ENCODE measurements at places on chromosomes 3 and 15.

DNA sequence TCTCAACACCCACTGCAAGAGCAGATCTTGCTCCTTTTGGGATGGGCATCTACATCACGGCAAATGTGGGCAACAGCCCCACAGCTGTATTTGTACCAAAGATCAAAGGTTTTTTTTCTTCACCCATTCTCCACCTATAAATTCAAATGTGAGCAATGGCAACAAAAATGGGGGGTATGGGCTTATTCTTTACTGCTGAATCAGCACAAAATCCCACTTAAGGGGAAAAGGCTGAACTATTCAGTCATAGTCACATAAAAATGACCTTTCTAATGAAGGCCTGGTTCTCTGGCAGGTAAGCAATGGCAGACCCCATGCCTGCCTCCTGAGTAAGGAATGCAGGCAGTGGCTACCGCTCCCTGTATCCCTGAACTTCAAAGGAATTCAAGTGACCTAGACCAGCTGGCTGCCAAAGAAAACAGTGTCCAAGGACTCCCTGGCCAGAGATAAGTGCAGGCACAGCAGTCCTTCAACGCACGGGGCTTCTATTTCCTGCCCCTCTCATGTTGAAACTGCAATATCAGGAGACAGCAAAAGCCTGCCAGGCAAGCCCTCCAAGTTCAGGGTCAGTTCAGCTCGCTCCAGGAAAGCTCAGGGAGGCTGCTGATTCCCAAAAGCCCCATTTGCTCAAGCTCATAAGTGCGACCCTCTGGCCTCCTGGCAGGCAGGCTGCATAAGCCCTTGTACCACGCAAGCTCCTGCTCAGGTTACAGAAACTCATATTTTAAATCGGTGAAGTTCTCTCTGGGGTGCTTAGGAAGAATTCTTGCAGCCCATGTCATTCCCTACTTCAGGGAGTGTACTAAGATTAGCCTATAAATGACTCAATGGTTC lies 134.1 kb downstream of the PDZRN3 start:
- no peak for DNase-seq

GRCh38 chr3:136078421-136079364 lies 113.2 kb downstream of the PPP2R3A start:
- DNase-seq = no peak

- DNase-seq = no peak
These were observed 175.1 kb upstream of the TSC22D2 start for GRCh38 chr3:150232992-150233451.

DNA sequence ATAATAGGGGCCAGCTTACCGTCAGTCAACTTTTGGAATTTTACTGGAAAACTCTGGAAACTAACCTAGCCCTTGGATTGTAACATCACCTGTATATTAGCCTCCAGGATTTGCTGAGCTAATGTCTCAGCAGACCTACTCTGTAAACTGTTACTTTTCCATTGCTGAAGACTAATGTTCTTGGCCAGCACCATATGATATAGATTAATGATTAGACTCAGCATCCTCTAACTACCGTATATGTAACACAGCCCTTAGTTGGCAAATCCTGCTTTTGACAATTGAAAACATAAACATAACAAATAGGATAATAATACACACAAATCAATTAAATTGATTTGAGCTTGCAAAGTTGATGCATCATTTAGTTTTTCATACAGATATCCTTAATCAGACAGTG lies 26.6 kb upstream of the GBE1 start:
- DNase-seq = no peak

- DNase-seq = no peak
These were observed 102.5 kb upstream of the COL6A5 start for GRCh38 chr3:130242850-130243569.

- no peak for DNase-seq
These were observed 137.6 kb downstream of the SMAD6 start for GRCh38 chr15:66839506-66840112.

- no peak for DNase-seq
These were observed 428.3 kb downstream of the CNTN4 start for GRCh38 chr3:2526926-2527325.

GRCh38 chr3:133570139-133570936 lies 3.1 kb upstream of the CDV3 start:
- no peak for DNase-seq

DNA sequence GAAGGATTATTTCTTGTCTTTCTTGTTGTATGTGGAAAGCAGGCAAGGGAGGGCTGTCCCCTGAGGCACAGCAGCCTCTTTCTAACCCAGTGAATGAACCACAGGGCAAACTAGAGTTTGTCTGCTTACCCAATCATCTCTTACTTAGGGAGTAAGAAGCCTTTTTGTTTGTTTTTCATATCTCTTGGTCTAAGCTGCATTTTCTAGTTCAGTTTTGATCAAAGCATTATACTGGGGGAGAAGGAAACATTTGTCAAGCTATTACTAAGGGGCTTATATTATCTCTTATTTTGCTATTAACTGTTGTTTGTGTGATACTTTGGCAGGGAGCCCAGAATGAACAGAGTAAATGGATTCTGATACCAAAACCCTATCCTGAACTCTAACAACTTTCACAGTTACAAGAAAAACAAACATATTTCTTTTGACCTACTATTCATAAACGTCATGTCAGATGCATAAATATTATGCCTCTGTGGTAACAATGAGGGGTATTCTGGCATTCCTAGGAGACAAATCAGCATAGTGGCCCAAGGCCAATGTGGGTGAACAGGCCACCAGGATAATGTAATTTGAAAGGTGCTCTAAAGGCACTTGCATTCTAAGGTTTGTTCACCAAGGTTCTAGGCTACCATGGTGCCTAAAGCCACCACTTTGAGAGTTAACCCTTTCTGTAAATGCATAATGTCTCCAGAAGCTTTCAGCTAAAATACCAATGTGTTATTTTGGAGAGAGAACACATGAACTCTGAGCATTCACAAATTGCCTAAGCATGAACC lies 271.6 kb upstream of the ZPLD1 start:
- no peak for DNase-seq

DNA sequence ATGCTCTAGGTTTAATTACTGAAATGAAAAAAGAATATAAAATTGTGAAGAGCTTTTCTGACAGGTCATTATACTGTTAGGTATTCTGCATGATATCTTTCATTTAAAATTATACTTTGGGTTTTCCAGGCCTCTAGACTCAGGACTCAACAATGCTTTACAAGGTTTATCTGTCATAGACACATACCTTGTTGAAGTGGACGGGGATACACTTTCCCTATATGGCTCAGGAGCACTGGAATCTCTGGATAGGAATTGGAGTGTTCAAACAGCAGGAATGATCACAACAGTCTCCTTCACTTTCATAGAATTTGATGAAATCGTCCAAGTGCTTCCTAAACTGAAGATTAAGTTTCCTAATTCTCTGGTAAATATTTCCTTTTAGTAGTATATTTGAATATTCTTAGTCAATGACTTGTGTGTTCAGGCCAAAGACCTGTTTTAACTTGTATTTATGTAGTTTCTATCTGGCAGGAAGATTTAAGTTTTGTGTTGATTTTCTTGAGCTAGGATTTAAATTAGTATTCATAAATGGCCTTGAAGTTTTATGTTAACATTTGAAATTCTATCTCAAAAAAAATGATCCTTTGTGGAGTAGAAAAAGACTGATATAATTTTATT lies 106.9 kb upstream of the THSD4 start:
- no peak for DNase-seq

- DNase-seq = no peak
These were observed 49.2 kb downstream of the PIERCE2 start for GRCh38 chr15:55457401-55458022.
